ENCODE measurements at places on chromosomes 6 and 20.

GRCh38 chr20:13274275-13274861, 53.3 kb downstream of the ISM1 start:
- peak; percentile 62 for DNase-seq

- peak; percentile 34 for DNase-seq
Measured at GRCh38 chr6:128259730-128260685, 260.4 kb downstream of the PTPRK start.

DNA sequence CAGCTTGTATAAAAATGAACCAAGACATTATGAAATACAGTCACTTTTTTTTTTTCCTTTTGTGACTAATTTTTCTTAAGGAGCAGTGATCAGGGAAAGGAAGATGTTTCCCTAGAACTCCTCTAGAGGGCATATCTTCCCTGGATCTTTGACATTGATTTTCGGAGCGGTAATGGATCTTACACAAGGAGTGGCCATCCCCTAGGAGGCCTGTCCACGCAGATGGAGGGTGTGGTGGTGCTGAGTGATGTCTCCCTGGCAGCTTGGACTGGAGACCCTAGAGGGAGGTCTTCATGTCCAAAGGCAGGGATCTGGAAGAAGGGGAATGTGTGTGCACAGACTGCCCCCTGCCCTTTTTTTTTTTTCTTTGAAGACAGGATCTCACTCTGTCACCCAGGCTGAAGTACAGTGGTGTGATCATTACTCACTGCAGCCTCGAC, 7.0 kb upstream of the KIFC1 start:
- peak; percentile 40 for DNase-seq

DNA sequence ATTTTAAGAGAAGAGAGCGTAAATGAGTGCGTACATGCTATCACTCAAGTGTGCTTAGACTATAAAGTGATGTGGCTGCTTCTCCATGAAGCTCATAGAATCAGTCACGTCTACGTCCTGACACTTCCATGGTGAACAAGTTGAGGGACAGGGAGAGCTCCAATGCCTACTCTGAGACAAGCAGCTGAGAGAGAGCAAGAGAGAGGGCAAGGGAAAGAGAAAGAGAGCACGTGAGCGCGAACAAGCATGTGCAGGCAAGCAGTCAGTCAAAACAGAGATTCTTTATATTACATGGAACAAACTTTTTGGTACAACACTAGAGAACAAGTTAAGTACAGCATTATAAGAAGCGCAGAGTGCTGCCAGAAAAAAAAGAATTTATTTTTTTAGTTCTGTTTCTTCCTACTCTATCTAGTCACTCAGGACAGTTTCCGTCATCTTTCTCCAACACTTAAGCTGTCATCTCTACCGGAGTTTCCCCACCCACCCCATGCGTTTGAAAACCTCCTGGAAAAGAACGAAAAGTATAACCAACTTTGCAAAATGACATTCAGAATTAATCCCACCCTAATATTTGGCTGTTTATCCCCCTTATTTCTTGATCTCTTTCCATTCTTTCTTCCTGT, 61.8 kb downstream of the EPB41L2 start:
- DNase-seq, result no peak

- DNase-seq, result no peak
Measured at GRCh38 chr20:56166781-56167465, 81.6 kb upstream of the MC3R start.

Data from myocyte (in vitro differentiated cells).